T-cell (primary cell): ENCODE measurements at places on chromosomes 16 and 17. TPM values are rescaled to one million over a fixed set of nuclear protein-coding genes. Genes with fewer than 3 reads are reported as not detected.
A peak's percentile ranks its signal among the peaks of the same experiment; 100 is the strongest.

DNA sequence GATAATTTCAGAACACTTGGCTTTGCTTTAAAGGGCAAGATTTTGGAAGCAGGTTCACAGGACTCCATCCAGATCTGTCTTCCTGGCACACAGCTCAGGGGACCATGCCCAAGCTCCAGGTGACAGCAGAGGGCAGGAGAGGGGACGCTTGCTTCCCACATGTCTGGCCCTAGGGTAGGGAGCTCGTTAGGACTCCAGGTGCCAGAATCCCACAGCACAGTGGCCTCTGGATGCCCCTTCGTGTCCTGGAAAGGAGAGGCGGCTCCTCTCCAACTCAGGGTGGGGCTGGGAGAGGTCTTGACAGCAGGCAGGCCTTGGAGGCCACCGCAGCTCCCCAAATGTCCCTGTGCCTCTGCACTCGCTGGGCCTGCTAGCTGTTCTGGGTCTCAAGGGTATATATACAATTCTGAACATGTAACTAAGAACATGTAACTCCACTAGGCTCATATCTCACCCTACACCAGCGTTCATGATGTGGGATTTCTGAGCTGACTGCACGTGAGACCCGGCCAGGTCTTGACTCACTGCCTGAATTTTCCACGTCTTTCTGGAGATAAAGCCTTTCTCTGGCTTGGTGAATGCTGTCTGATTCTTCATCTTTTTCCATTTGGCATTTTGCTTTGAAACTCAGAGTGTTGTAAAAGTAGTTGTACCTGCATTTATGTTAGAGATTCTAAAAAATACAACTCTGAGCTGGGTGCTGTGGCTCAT lies 52.8 kb downstream of the MARCHF10 start:
- no peak for DNase-seq

GRCh38 chr17:20825539-20825938 lies 217.3 kb downstream of the USP22 start:
- no peak for DNase-seq

Gene OSGIN1
- 0.41 TPM for total RNA-seq

GRCh38 chr17:82780971-82781893 lies 29.4 kb downstream of the TBCD start:
- DNase-seq: no peak

Gene CD68
- not detected for total RNA-seq

DNA sequence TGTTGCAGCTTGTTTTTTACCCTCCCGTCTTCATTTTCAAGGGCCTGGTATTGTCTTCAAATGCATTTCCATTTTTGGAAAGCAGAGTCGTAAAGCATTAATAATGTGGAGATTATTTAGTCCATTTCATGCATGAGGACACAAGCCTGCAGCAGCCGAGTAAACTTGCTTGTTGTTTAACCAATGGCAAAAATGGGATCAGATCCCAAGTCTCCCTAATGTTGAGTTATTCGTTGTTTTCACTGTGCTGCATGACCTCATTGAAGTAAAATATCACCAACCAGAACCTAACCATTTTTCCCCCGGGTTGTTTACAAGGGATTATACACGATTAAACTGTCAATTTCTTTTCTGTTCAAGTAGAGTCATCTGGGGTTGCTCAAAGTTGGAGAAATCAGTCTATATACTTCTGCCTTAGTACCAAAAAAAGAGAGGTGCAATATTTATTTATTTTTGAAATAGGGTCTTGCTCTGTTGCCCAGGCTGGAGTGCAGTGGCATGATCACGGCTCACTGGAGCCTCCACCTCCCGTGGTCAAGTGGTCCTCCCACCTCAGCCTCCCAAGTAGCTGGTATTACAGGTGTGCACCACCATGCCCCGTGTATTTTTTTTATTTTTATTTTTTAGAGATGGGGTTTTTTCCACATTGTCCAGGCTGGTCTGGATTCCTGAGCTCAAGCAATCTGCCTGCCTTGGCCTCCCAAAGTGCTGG lies 12.4 kb downstream of the AMZ2 start:
- no peak for DNase-seq

- DNase-seq: no peak
These were observed 56.1 kb downstream of the PCTP start for GRCh38 chr17:55806745-55807495.

- DNase-seq: no peak
These were observed 277.2 kb upstream of the TBX2 start for GRCh38 chr17:61122326-61122913.

DNA sequence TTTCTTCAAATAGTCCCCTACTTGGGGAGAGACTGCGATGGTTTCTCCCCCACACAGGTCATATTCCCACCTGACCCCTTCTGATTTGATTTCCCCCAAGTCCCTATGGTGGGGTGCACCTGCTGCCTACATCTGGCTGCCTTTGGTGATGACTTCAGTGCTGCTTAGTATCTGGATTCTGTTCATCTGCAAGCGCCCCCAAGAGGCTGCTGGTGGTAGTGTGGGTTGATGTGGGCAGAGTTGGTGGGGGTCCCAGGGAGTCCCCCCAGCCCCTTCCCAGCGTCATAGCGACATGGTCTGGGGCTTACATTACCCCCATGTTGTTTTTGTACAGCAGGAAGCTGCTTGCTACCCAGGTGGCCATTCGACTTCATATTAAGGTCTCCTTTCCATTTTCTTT lies 99.2 kb downstream of the NTN1 start:
- no peak for DNase-seq

GRCh38 chr16:67120025-67120424 lies 10.3 kb downstream of the PHAF1 start:
- no peak for DNase-seq

DNA sequence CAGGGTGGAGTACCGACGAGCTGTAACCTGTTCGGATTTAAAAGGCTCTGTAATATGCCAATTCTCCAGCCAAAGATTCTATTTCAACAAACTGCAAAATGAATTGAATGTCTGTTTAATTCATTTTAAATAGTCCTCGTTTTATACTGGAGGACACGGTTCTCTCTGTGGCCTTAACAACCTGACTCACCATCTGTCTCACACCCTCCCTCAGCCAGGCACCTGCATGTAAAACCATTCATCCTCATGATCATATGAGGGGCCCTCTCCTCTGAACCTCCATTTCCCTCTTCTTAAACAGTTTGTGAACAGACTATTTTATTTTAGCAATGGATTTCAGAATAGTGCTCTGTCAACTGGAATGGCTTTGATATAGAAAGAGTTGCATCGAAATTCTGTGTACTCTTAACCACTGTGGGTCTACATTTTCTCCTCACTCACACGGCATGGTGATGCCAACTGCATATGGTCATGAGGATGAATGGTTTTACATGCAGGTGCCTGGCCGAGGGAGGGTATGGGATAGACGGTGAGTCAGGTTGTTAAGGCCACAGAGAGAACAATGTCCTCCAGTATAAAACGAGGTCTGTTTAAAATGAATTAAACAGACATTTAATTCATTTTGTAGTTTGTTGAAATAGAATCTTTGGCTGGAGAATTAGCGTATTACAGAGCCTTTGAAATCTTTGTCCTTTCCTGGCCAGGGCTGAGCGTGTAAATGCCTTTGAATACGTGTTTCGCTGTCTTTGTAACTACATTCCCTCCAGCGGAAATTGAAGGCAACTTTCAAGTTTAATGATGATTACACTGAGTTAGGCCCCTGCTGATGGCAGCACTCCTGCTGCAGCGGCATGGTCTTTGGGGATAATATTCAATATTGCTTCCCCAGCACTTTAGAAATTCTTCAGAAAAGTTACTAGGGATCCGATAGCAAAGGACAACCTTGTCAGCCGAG lies 329.6 kb downstream of the SNX29 start:
- no peak for DNase-seq

Gene RAB26
- not detected for total RNA-seq

GRCh38 chr17:77691216-77692085 lies 267.1 kb upstream of the TNRC6C start:
- DNase-seq: no peak

- DNase-seq: no peak
These were observed 8.8 kb upstream of the ITGA3 start for GRCh38 chr17:50047083-50047482.

Gene WSCD1
- 0.35 TPM for total RNA-seq

- DNase-seq: no peak
These were observed 16.8 kb downstream of the G6PC3 start for GRCh38 chr17:44087319-44087718.

DNA sequence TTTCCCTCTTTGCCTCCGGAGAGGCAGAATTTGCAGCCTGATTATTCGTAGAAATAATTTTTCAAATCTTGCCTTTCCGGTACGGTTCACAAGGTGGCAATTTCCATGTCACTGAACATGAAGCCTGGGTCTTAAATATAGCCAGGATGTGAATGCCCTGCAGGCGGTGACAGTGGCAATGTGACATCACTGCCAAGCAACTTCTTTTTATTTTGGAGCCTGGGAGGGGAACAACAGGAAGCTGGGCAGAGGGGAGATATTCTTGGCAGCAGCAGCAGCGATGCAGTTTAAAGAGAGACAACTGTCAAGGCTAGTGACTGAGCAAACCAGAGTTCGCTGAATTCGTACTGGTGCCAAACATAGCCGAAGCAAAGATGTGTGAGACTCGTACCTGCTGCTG lies 171.1 kb downstream of the SNX29 start:
- DNase-seq: peak; percentile 60

GRCh38 chr16:53434377-53435065 lies at the start of gene RBL2:
RBL2 (plus strand) TSS chr16:53434471; CDS start chr16:53434557, 86 bp downstream.
- DNase-seq: peak; percentile 80

DNA sequence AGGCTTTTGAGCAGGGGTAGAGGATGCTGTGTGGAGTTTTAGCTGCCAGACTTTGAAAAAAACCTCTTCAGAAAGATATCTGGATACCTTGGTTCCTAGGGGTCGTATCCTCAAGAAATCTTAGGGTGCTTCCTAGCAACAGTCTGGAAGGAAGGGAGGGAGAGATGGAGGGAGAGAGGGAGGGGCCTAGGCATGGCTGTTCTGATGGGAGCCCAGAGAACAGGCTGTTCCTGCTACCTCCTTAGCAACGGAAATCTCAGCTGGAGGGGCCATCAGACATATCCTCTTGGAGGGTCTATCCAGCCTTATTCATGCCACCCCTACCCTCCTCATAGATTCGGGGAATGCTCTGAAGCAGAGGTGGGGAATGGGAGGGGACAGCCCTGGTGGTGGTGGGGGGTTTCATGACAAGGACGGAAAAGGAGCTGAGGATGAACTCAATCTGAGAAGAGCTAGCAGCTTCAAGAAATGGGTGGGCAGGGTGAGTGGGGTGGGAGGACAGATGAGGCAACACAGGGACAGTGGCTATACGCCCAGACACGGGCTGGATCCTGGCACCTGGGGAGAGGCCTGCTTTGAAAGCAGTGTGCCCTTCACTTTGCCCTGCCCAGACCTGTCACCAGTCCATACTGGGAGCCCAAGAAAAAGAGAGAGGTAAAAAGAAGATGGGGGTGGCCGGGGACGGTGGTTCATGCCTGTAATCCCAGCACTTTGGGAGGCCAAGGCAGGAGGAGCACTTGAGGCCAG lies 2.9 kb upstream of the THRA start:
- no peak for DNase-seq

Gene TUBB3
- total RNA-seq: 0.89 TPM

- DNase-seq: no peak
These were observed 378.7 kb upstream of the ZFHX3 start for GRCh38 chr16:73426433-73427160.

DNA sequence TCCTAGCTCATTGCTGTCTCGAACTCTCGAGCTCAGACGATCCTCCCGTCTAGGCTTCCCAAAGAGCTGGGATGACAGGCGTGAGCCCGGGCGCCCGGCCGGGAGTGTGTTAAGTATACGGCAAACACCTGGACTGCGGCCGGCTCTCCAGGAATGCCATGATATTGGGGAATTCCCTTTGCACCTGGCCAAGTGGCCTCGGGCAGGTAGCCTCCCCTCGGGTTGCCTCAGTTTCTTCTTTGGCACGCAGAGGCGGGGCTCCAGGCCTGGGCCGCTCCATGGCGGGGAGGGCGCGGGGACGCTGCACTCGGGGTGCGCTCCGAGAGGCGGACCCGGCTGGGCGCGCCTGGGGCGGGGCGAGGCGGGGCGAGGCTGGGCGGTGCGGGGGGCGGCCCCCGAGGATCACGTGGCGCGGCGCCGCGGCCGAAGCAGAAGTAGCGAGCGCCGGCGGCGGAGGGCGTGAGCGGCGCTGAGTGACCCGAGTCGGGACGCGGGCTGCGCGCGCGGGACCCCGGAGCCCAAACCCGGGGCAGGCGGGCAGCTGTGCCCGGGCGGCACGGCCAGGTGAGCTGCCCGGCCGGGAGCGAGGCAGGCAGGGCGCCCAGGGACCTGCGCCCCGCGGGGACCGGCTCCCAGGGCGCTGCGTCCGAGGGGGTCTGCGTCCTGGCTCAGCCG lies at the start of gene PLCG2:
TSS of gene PLCG2 (plus strand) at position 431 of the 675 bp plus-strand sequence. CDS start 6,699 bp downstream, outside the sequence.
- peak; percentile 36 for DNase-seq

Gene SLFN12
- total RNA-seq: 8.1 TPM

DNA sequence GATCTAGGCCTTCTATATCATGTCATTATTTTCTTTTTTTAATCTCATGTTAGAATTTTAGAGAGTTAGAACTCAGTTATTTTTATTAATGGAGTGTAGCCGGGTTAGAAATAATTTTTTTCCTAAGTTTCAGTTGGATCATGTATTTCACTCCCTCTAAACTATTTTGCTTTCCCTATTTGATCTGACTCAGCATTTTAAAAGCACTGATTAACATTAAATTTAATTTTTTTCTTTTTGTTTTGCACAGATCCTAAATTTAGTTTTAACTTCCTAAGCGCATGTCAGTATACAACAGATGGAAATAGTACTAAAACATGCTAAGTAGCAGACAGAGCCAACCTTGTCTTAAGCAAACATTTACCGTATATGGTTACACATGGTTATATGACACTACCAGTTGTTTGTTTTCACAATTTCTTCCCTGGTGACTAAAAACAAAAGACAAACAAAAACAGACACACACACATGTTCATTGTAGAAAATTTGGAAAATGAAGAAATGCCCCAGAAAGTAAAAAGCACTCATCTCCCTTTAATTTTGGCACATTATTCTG lies 33.6 kb upstream of the RAB11FIP4 start:
- DNase-seq: no peak

- DNase-seq: no peak
These were observed 1.7 kb upstream of the AKTIP start for GRCh38 chr16:53504665-53505064.

DNA sequence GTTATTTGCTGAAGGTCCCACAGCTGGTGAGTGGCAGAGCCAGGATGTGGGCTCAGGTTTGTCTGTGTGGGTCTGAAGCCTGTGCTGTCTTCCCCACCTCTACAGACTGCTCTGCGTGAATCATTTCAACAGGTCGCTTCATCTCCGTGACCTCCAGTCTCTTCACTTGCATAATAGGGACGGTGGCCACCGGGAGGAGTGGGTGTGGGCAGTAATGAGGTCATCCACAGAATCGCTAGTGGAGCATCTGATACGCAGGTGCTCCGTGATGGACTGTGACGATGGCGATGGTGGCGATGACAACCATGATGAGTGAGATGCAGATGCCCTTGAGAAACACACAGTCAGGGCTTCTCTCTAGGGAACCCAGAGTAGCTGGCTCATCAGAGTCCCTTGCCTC lies 120.2 kb downstream of the RAP1GAP2 start:
- DNase-seq: no peak

DNA sequence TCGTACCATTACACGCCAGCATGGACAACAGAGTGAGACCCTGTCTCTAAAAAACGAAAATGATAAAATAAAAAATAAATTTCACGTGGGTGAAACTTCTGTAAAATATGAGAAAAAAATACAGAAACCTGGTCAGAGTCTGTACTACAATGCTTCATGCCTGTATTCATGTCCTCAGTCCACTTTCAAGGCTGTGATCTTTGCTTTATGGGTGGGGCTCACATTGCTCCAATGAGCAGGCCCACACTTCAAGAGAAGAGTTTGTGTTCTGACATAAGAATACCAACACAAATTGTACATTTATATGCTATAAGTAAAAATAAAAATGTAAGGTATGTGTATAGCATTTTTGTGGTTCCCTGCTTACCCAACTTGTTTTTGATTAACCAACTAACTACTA lies 32.2 kb upstream of the ABCA3 start:
- no peak for DNase-seq

- no peak for DNase-seq
These were observed 32.7 kb upstream of the MON1B start for GRCh38 chr16:77158293-77158692.
